Amygdala (tissue), 56 donors: ENCODE measurements at places on chromosomes 3 and 15.

DNA sequence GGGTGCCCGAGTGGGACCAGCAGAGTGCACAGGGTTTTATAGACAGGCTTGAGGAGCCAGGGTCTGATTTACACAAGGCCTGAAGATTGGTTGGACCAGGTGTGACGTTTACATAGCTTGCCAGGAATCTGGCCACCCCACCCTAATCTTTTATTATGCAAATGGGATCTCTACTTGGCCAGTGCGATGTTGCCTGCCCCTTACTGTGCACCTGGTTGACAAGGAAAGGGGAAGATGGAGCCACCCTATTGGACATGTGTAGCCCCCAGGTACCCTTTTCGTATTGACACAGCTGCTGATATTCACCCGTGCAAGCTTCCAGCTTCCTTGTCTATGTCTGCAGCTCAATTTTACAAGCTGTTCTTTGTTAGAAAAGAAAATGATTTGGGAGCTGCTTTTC is 132.0 kb downstream of the ARNT2 start:
- DNase-seq = no peak

- DNase-seq = no peak
Observed at GRCh38 chr3:9978710-9979305, 7.8 kb downstream of the EMC3 start.

- no peak for DNase-seq
Observed at GRCh38 chr3:52077925-52078324, 21.6 kb upstream of the DUSP7 start.

- no peak for DNase-seq
Observed at GRCh38 chr3:191355406-191355805, 25.1 kb upstream of the UTS2B start.

- peak; percentile 87 for DNase-seq
Observed at GRCh38 chr3:72329354-72329753, 518.9 kb downstream of the SHQ1 start.

GRCh38 chr3:154040283-154040682 is 80.9 kb upstream of the ARHGEF26 start:
- DNase-seq = no peak

DNA sequence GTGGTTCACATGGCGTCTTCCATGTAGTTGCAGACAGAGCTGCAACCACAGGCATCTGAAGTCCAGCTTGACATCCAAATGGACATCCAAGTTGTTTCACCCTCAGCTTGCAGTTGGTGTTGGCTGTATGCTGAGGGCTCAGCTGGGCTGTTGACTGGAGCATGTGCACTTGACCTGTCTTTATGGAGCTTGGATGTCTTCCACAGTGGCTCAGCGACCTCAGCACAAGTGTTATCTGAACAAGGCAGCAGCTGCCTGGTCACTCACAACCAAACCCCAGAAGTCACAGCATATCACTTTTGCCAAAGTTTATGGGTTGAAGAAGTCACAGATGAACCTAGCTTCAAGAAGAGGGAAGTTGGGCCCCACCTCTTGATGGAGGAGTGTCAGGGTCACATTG is 92.9 kb downstream of the TPRA1 start:
- no peak for DNase-seq

GRCh38 chr15:45943240-45943639 is 308.4 kb downstream of the SQOR start:
- no peak for DNase-seq

GRCh38 chr3:187039723-187040414 is 99.4 kb downstream of the RPL39L start:
- no peak for DNase-seq

DNA sequence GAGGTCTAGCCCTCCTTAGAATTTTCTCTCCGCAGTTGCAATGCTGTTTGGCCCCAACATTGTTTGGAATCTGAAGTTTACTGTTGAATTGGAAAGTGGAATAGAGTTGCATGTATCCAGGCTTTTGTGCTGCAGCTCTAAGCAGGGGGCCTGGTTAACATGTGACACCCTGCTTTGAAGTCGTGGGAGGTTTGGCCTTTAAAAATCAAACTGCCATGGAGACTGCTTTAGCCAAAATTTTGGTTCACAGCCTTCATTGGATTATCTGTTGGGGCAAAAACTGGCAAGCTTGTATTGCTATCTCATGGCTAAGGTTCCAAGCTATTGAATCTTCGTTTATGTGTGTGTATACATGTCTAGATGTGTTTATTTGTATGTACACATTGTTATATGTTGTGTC is 15.8 kb downstream of the CYP11A1 start:
- DNase-seq = no peak

- DNase-seq = peak; percentile 48
Observed at GRCh38 chr3:31980530-31981205, 394 bp downstream of the OSBPL10 start.

DNA sequence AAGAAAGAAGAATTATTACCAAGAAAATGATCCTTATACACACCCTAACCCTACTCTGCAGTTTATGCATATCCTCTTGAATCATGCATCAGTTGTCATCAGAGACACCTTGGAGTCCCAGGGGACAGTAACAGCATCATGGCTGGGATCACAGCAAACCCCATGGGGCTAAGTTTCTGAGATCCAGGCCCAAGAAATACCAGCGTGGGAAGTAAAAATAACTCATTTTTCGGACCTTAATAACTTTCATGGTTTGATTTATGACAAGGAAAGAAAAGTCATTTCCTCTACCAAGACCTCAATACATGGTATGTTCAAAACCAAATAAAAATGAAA is 38.8 kb upstream of the B3GNT5 start:
- DNase-seq = no peak

DNA sequence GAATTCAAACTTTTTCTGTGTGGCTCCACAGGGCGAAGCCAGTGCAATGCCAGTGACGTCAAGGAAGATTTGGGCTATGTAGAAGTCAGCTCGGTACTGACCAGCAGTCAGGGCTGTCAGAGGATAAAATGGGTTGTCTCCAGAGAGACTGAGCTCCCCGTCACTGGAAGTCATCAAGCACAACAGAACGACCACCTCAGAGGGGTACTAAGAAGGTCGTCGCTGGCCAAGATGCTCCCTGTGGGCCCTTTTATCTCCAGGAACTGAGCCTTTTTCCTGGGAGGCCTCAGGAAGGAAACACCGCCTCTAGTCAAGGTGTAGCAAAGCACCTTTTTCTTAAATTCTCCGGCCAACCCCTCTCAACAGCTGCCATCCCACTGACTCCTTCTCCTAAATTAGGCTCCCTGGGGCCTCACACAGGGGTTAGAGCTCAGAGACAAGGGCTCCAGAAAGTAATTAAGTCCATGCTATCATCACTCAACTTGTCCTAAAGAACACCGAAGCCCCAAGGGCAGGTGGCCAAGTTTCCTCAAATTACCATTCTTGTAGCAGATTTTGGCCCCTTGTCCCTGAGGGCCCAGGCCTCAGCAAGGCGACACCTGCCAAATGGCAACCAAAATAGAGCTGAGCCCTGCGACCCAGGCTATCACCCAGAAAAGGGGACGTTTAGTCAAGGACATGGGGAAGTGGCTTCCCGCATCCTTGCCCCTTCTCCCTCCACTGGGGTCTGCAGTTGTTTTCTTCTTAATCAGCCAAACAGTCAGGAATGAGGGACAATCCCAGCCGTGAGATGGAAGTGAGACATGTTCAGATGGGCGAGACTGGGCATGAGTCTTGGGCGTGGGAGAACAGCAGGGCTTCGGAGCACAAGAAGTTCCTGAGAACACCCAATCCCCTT is 48.0 kb downstream of the SSUH2 start:
- DNase-seq = no peak

DNA sequence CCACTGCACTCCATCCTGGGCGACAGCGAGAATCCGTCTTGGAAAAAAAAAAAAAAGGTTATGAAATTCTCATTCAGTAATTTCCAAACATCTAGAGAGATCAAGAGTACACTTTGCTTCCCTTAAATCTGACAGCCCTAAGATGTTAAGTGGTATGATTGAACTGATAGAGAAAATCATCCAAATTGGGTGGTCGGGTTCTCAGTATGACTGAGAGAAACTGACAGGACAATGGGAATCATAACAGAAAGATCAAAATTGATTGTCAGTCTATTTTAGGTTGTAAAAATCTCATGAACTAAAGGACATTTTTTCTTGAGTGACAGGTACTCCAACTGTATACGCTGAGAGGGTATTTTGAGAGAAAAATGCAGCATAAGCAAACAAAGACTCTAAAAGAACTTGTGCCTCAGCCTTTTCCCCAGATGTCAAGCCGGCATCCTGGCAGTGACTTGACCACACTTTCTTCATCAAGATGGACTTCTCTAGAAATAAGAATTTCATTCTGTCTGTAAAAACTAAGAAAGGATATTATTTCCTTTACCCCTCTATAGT is 65.8 kb downstream of the MYO5A start:
- DNase-seq = no peak

DNA sequence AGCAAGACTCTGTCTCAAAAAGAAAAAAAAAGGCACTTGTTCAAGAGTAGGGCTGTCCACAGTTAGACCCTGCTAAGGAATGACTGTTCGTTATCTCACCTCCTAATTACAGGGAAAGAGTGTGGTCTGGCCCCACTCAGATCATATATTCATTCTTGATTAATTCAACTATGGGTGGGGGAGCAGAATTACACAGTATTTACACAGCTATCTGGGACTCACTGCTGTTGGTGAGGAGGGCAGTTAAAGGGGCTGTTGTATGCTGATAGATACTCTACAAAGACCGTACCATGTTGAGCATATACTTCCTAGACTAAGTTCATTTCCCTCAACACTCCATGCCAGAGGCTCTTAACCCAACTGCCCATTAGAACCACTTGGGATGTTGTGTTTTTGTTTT is 3.8 kb upstream of the ZNF620 start:
- DNase-seq = no peak

DNA sequence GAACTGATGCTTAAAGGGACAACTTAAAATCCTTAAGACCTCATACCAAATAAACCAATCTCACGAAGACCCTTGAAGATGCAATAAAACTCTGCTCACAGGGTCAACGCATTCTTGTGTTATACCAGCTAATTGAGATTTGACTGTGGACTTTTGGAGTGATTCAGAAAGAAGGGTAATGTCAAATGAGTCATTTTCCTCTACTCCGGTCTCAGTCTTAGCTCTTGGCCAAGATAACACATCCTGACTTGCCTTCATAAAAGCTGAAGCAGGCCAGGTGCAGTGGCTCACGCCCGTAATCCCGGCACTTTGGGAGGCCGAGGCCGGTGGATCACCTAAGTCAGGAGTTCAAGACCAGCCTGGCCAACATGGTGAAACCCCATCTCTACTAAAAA is 3.8 kb downstream of the PKM start:
- DNase-seq = no peak
